ENCODE measurements at places on chromosomes 11 and 22. TPM values are rescaled to one million over a fixed set of nuclear protein-coding genes. Genes with fewer than 3 reads are reported as not detected.
A peak's percentile ranks its signal among the peaks of the same experiment; 100 is the strongest.

SLN gene
- not detected for total RNA-seq

C22orf15 gene
- 5.4 TPM for total RNA-seq

SLC7A4 gene
- total RNA-seq, result 1.3 TPM

MCM5 gene
- 68.1 TPM for total RNA-seq

PTPN5 gene
- not detected for total RNA-seq

APOBEC3G gene
- 27.4 TPM for total RNA-seq

OR52N4 gene
- 2.6 TPM for total RNA-seq

NAV2 gene
- 2.1 TPM for total RNA-seq

MYRF gene
- total RNA-seq, result 0.68 TPM

RIBC2 gene
- not detected for total RNA-seq

- no peak for DNase-seq
Measured at GRCh38 chr11:36436589-36436988, 73.5 kb downstream of the TRAF6 start.

- no peak for DNase-seq
Measured at GRCh38 chr11:61864814-61865775, 26.2 kb downstream of the FADS3 start.

GRCh38 chr11:128632141-128632791, 44.9 kb upstream of the ETS1 start:
- DNase-seq, result peak; percentile 79

DNA sequence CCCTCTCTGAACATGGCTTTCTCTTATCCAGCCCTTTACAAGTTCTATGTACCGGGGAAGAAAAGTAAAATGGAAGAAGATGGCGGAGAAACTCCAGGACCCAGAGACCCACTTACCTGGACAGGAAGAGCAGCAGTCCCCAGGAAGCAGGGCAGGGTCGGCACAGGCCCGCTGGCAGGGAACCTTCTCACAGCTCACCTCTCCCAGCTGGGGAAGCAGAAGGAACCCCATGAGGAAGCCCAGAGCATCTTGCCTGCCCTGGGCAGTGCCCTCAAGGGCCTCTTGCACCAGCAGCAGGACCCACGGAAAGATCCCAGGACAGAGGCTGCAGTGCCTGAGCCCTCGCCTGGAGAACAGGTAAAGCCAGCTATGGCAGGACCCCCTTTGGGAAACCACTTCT, 23.4 kb downstream of the PGA5 start:
- DNase-seq, result no peak

- DNase-seq, result no peak
Measured at GRCh38 chr11:75767793-75768111, 826 bp upstream of the DGAT2 start.

- DNase-seq, result no peak
Measured at GRCh38 chr22:32634421-32634981, 159.9 kb downstream of the FBXO7 start.

DNA sequence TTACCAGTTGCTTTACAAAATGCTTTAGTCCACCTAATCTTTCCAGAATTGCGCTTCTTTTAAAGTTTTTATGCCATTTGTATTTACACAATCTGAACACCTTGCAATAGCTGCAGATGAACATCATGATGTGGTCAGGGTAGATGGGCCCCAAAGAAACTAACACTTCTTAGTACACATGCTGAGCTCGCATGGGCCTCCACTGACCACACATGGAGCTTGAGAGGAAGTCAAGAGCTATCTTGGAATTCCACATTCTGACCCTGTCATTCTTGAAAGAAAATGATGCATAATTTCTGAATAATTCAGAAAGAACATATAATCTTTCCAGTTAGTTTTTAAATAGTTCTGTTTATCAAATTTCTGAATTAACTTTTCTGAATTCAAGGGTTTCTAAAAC, 7.7 kb downstream of the LIPT2 start:
- DNase-seq, result no peak

GRCh38 chr22:31239771-31240370, 27.8 kb downstream of the LIMK2 start:
- no peak for DNase-seq

GRCh38 chr22:27472975-27473374, 328.6 kb downstream of the MN1 start:
- no peak for DNase-seq

- DNase-seq, result peak; percentile 48
Measured at GRCh38 chr22:49305214-49305965, 522.3 kb downstream of the BRD1 start.

- DNase-seq, result no peak
Measured at GRCh38 chr11:120400564-120401364, 64.6 kb downstream of the ARHGEF12 start.

DNA sequence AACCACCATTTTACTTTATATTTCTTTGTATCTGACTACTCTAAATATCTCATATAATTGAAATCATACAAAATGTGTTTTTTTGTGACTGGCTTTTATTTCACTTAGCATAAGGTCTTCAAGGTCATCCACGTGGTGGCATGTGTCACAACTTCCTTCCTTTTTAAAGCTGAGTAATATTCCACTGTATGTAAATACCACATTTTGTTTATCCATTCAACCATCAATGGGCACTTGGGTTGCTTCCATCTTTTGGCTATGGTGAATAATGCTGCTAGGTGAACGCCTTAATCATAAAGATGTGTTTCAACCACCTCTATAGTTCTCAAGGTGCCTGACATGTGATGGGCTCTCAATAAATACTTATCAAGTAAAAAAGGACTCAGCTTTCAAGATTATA, 15.5 kb downstream of the RAB30 start:
- no peak for DNase-seq

GRCh38 chr11:42661942-42662341, 649.9 kb upstream of the API5 start:
- DNase-seq, result no peak

GRCh38 chr11:16603245-16603644, 135.2 kb upstream of the C11orf58 start:
- no peak for DNase-seq

- no peak for DNase-seq
Measured at GRCh38 chr22:48944751-48945620, 882.7 kb downstream of the BRD1 start.

DNA sequence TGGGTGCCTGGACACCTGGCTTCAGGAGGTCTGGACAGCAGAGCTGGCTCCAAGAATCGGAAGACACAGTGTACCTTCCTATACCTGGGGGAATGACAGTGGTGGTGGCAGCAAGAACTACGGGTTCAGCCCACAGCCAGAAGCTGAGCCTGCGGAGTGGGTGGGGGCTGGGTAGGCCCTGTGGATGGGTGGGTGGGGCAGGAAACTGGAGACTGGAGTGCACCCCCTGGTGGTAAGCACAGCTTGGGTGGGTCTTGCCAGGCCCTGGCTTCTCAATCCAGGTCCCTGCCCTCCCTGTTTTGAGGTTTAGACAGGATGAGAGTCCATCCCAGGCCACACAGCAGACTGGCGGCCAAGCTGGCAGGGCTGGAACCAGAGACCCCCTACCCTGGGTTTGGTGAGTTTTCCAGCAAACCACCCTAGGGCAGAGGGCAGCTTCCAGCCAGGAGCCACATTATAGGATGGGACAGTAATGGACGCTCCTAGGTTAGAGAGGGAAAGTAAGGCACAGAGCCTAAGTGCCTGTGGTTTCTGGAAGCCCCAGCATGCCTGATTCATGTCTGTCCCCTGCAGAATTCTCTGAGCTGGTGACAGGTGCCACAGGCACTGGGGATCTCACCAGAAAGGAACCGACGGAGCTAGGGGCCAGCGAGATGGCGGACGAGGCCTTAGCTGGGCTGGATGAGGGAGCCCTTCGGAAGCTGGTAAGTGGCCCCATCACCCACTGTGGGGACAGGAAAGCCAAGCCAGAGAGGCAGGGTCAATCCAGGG, 1.7 kb downstream of the SMTN start:
- peak; percentile 48 for DNase-seq

DNA sequence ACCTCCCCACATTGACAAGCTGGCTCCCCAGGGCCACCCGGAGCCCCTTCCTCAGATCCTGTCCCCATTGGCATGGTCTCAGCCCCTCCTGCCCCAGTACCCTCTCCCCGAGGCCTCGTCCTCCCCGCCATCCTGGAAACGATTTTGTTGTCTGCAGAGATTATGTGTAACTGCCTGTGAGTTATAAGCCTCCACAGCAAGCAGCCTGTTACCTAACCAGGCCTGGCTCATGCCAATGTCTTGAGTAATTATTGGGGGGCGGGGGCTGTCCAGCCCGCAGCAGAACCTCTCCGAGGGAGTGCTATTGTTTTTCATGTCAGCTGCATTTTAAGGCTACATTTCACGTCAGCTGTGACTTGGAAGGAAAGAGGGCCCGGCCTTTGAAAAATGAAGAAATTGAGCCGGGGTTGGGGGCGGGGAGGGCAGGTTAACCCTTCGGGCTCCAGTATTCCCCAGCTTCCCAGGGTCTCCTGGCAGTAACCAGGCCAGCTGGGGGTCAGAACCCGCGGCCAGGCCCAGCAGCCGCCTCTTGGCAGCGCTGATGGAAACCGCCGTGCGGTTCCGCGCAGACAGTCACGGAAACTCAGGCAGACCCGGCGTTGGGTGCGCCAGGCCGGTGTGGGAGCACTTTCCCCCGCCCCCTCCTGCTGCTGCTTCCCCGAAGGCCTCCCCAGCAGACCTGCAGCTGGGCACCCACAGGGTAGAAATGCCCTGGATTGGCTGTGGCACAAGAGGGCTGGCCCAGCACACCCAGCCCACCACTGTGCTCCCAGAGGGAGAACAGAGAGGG, 59.5 kb downstream of the CDKN1C start:
- DNase-seq, result no peak

DNA sequence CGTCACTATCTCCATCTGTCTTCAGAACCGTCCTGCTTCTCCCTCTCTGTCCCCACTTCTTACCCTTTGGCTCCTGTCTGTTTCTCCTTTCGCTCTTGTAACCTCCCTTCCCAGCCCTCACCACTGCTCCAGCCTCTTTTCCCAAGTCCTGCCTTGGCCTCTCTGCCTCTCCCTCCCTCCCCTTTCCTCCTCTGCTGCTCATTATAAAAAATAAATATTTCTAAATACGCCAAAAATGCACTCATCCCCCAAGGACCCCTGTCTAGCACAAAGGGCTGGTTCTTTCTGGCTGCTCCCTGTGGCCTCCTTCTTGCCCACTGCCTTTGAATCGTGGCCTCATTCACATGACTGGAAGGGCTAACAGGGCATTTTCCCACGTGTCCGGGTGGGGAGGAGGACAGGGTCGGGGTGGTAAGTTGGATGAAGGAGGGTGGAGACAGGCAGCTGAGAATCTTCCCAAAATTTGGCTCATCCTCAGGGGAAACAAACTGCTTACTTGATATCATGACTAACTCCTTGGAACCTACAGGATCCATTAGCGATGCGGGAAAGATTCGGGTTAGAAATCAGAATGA, 26.4 kb upstream of the OAF start:
- DNase-seq, result no peak

Data from naive thymus-derived CD8-positive, alpha-beta T cell (primary cell).